ENCODE measurements at places on chromosomes 3 and 15. TPM values are rescaled to one million over a fixed set of nuclear protein-coding genes. Genes with fewer than 3 reads are reported as not detected.

The GABRG3 gene
- not detected for polyA plus RNA-seq

The KIF23 gene
- 33.1 TPM for polyA plus RNA-seq

The HYAL2 gene
- polyA plus RNA-seq: 77.9 TPM

The LRRC31 gene
- polyA plus RNA-seq: not detected

The CLDN11 gene
- 0.34 TPM for polyA plus RNA-seq

The RLBP1 gene
- polyA plus RNA-seq: 0.23 TPM

The DPPA2 gene
- not detected for polyA plus RNA-seq

The TGM4 gene
- polyA plus RNA-seq: 1.6 TPM

The SCN11A gene
- not detected for polyA plus RNA-seq

The UNC45A gene
- 64.5 TPM for polyA plus RNA-seq

The NUSAP1 gene
- polyA plus RNA-seq: 86.3 TPM

The LHFPL4 gene
- polyA plus RNA-seq: not detected

The MYZAP gene
- 1.0 TPM for polyA plus RNA-seq

The DCP1A gene
- polyA plus RNA-seq: 14.1 TPM

The SLC7A14 gene
- not detected for polyA plus RNA-seq

The MKRN3 gene
- not detected for polyA plus RNA-seq

The HYPK gene
- 4.1 TPM for polyA plus RNA-seq

The LMAN1L gene
- polyA plus RNA-seq: not detected

The CMTM6 gene
- polyA plus RNA-seq: 43.6 TPM

- DNase-seq: peak; percentile 64
Measured at GRCh38 chr3:124559846-124560574, 170.2 kb upstream of the UMPS start.

DNA sequence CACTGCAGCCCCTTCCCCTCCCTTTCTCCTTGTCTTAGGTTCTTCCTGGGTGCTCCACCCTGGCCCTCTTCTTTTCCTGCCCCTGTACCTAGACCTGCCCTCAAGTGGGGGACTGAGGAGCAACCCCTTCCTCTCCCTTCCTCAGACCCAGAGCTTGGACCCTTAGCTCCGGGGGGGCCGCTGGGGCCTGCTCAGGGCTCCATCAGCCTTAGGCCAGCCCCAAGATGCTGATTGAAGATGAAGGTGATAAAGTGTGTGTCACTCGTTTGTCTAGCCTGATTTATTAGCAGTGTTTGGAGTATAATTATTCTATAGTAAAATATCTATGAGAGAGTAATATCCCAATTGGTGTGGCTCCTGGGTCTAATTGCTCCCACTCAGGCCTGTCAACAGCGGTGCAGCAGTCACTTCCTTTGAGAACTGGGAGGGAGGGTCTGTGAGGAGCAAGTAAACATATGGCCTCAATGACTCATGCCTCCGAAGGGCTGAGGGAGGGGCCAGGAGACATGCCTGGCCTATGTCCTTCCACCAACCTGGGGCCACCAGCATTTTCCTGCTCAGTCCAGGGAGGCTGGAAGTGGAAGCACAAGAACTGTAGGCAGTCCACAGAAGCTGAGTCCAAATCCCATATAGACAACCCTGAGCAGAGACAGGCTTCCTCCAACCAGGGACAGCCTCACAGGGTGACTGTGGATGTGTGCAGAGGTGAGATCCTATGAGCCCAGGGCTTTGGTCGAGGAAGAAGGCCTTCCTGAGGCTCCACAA lies 123.2 kb downstream of the DNAJB8 start:
- peak; percentile 22 for DNase-seq

DNA sequence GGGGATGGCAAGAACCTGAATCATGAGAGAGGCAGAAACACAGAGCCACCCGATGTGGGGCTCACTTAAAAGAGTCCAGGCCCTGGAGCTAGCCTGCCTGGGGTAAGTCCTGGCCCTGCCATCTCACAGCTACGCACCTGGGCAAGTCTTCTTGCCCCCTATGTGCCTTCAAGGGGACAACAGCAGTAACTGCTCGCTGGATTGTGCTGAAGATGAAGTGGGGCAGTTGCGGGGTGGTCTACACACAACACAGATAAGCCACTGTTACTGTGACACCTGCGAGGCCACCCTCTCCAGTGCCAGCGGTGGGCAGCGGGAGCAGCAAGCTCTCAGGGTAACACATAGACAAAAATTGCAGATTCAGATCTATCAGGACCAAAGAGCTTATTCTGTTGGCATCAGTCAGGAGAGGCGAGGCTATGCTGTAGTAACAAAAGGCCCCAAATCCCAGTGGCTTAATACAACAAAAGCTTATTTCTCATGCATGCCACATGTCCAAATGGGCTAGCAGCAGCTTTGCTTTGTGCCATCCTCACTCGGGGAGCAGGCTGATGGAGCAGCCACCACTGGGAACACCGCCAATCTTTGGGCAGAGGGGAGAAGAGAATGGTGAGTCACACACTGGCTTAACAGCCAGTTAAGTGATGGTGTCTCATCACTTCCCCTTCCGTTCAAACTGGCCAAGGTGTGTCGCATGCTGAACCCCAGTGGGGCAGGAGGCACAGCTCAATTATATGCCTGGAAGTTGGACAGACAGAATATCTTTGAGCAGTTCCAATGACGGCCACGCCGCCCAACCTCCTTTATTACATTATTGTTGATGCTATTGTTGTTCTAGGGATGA lies 78.3 kb downstream of the WNT7A start:
- peak; percentile 80 for DNase-seq

- no peak for DNase-seq
Measured at GRCh38 chr3:72018343-72018984, 233.5 kb upstream of the PROK2 start.

- no peak for DNase-seq
Measured at GRCh38 chr15:74337607-74338211, 29.7 kb downstream of the CYP11A1 start.

DNA sequence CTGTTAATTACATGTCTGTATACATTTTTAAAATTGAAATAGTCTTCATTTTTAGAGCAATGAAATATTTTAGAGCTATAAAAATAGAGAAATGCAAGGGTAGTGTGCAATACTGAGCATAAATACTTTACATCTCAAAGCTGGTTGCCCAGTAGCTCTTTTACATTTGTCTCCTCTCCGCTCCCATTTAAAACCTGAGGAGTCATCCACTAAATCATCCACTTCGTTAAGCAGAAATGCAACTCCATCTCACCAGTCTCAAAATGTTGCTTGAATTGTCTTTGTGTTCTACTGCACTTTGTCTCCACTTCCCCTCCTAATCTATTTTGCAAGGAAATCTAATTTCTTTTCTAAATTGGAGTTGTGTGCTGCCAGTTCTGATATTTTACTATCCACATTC lies 563.6 kb downstream of the VGLL3 start:
- DNase-seq: no peak

GRCh38 chr3:171847133-171847532 lies 4.0 kb downstream of the TMEM212 start:
- DNase-seq: no peak

GRCh38 chr3:127427156-127427555 lies 139.3 kb upstream of the PRR20G start:
- no peak for DNase-seq

- no peak for DNase-seq
Measured at GRCh38 chr3:96865605-96866004, 51.2 kb downstream of the EPHA6 start.

DNA sequence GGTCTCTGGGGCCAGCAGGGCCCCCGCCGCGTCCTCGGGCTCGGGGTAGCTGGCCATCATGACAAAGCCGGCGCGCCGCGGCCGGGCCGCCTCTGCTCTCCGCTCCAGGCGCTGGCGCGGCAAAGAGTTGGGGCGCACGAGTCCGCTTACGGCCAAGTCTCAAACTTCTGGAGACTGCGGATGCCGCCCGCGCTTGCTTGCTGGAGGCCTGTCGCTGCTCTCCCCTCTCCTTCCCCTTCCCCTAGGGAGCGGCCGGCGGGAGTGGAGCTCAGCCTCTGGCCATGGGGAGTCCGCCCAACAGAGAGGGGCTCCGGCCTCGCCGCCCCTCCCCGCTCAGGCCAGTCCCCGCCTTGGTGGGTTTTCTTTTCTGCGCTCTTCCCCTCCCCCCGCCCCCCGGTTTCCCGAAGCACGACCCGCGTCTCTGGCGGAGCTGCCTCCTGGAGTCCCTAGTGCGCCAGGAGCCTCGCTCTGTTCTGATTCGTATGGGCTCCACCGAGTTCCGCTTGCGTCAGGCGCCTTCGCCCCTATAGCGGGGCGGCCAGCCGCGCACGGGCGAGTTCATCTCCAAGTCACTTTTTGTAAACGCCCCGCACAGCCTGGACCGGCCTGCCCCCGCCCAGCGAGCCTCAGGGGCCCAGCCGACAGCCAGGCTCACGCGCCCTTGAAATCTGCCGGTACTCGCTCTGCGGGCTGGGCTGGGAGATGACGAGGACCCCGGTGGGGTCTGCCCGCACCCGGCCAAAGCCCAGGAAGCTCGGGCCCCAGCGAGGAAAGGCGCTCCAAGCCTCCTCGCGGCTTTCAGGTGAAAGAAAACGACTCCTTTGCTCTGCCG lies at the start of the genes FOXL2 and FOXL2NB:
FOXL2 (minus strand) TSS at position 475 of the 832 bp plus-strand sequence; CDS start at position 60, 415 bp downstream.
FOXL2NB (plus strand) TSS at position 555 of the 832 bp plus-strand sequence; CDS start at position 703, 148 bp downstream.
- peak; percentile 48 for DNase-seq

- DNase-seq: no peak
Measured at GRCh38 chr3:126713199-126713598, 9.2 kb downstream of the CHCHD6 start.

DNA sequence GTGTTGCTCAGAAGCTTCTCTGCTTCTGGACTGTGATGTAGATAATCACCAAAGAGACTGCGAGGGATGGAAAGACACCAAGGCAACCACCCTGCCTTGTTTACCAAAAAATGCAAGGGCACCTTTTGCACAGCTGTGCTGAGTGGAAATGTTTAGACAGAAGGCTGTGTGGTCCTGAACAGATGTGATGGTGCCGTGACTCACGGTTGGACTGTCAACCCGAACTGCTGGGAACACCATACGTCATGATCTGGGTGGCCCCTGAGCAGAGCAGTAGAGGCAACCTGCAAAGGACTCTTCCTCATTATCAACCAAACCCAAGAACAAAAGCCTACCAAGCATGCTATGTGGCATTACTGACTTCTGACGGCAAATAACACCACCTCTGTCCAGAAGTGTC lies 61.3 kb upstream of the LPP start:
- no peak for DNase-seq

- peak; percentile 94 for DNase-seq
Measured at GRCh38 chr3:177596816-177597271, 399.6 kb upstream of the TBL1XR1 start.

DNA sequence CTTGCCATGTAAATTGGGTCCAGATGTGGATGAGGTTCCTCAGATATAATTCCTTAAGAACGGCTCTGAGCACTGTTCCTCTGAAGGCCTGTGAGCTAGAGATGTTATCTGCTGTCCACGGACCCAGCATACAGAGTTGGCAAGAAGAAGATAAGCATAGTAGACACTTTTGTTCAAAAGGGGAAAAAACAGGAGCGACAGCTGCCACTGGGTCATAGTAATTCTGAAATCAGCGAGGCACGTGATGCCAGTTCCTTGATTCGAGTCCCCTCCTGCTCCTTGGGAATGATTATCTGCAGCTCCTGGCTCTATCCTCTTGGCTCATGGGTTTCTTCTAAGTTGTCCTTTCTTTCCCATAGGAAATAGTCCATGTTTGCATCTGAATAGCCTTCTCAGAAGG lies 2.5 kb upstream of the RAB7A start:
- no peak for DNase-seq

- DNase-seq: peak; percentile 13
Measured at GRCh38 chr3:8324747-8325146, 176.9 kb upstream of the LMCD1 start.

GRCh38 chr3:10262027-10262426 lies 13.8 kb downstream of the TATDN2 start:
- DNase-seq: no peak

DNA sequence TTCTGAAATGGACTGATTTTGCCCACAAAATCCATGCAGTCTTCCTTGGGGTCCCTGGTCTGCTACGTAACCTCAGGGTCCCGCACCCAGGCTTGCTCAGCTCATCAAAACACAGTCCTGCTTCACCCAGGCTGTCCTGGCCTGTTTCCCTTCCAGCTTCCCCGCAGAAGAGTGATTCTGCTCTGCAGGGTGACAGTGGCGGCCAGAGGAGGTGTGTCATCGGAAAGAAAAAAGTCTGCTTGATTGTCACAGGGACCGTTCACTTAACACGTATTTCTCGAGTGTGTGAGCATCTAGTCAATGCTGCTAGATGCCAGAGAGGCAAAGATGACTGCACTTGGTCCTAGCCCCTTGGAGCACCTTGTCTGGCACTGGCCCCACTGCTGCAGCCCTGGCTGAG lies 50.1 kb upstream of the ABHD2 start:
- DNase-seq: no peak

GRCh38 chr15:79932447-79932846 lies 35.6 kb upstream of the MTHFS start:
- DNase-seq: no peak

- no peak for DNase-seq
Measured at GRCh38 chr15:90561344-90562244, 31.9 kb downstream of the CRTC3 start.

DNA sequence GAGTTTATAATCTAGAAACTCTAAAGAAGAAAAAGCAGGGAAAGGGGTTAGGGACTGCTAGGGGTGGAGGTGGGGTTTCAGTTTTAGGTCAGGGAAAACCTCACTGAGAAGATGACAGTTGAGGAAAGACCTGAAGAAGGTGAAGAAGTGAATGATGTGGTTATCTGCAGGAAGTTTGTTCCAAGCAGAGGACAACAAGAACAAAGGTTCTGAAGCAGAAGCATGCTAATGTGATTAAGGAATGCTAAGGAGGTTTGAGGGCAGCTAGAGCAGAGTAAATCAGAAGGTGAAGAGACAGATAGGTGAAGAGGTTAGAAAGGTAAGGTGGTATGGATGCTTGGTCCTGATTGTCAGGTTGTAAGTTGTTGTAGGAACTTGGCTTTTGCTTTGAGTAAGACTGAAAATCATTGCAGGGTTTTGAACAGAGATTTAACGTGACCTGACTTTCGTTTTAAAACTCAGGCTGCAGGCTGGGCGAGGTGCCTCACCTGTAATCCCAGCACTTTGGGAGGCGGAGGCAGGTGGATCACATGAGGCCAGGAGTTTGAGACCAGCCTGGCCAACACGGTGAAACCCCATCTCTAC lies 8.6 kb downstream of the OXSR1 start:
- no peak for DNase-seq

- no peak for DNase-seq
Measured at GRCh38 chr3:179715582-179715981, 62.7 kb downstream of the USP13 start.

DNA sequence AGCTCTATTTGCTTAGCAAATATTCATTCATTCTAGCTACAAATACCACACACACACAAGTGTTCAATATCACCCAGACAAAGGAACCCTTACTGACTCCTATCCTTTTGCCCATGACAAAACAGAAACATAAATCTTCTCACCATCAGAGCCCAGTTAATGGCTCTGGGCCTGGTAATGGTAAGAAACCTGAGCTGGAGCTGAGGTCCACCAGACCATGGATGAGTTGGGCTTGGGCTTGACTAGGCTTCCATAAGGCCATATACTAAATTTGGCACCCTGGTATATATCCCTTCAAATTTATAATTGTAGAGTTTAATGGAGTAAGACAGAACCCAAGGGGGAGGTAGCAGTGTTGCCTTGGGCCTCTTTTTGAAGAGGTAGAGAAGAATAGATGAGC lies 29.4 kb downstream of the GPR176 start:
- no peak for DNase-seq

GRCh38 chr3:71006810-71007785 lies 576.4 kb downstream of the FOXP1 start:
- peak; percentile 93 for DNase-seq

Measured in mammary epithelial cell (primary cell).